ENCODE measurements at places on chromosomes 4 and X.
A peak's percentile ranks its signal among the peaks of the same experiment; 100 is the strongest.

DNA sequence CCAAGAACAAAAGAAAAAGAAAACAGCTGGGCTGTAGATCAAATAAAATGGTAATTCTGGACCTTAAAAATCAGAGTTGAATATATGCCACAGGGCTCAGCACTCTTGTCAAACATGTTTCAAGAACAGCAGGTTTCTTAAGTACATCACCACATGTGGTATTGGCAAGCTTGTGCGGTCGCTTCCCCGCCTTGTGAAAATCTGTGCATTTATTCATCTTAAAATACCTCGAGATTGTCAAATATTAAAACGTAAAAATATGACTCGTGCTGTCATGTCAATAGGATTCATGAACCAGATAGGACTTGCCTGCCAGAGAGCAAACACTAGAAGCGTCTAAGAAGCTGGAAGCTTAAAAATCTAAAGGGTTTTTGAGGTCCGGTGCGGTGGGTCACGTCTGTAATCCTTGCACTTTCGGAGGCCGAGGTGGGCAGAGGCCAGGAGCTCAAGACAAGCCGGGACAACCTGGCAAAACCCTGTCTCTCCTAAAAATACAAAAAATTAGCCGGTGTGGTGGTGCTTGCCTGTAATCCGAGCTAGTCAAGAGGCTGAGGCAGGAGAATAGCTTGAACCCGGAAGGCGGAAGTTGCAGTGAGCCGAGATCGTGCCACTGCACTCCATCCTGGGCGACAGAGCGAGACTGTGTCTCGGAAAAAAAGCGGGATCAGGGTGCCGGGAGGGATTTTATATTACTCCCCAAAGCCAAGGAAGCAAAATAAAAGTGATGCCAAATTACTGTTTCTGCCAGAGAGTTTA lies 40.2 kb upstream of the TMEM154 start:
- DNase-seq: no peak

DNA sequence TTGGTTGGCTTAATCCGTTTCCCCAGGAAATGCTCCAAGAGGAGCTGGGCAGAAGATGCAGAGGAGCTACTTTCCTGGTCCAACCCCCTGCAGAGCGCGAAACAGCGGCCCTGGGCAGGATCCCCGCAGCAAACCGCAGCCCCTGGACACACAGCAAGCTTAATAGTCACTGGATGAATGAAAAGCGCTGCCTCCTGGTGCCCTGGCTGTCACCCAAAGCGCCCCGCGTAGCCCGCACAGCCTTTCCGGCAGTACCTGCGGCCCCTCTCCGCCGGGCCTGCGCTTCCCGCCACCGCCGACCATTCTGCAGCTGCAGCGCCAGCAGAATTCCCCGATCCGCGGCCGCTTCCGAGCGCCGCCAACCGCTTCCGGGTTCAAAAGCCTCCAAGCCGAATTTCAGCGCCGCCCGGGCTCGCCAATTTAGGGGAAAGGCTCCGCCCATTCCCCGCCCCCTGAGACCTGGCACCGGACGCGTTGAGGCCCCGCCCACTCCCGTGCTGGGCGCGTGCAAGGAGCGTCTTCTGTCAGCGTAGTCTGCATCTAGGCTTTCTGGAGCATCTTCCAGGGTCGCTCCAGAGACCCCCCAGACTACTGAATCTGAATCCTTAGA lies at the start of gene HPF1:
Gene HPF1, minus strand, starts transcription at position 370 of the 610 bp plus-strand sequence. Its CDS starts 67 bp downstream, at position 303.
- DNase-seq: peak; percentile 83

DNA sequence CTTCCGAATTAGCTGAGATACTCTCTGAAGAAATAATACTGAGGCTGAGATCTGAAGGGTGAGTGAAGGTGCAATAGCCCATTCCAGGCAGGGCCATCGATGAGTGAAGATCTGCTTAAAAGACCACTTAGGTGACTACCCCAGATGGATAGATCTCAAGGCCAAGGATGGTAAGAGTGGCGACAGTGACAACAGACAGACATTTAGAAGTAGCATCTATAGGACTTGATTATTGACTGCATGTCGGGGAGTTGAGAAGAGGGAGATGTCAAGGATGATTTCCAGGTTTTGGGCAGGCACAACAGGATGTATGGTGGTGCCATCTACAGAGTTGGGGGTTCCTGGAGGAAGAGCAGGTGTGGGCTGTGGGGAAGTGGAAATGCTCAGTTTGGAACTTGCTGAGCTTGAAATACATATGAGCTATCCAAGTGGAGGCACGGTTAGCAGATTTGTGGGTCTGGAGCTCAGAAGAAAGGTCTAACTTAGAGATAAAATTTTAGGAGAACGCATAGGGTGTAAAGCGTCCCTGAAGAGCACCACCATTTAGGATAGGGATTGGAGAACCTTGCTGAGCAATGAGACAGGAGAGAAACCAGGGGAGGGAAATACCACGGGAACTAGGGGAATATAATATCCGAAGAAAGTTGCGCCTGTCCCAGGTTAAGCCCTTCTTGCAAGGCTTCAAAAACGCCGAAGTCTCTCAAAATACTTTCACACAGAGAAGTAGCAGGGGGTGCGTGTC lies 688 bp downstream of the UFSP2 start:
- no peak for DNase-seq

GRCh38 chr4:48133669-48134068 lies 381 bp downstream of the TXK start:
- no peak for DNase-seq

DNA sequence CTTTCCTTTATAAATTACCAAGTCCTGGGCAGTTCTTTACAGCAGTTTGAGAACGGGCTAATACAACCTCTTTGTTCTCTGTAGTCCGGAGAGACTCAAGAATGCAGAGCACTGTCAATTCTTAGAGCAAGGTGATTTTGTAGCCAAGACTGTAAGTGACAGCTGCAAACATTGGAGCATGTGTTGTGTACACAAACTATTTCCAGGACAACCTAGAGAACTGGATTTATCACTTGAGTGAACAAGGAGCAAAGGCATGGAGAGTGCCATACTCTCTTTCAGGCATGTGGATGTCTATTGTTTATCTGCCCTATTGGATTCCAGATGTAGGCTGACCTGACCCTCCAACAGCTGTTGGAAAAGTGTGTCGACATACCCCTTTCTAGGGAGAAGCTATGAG lies 153.9 kb downstream of the SPANXN3 start:
- DNase-seq: no peak

Data from activated CD4-positive, CD25-positive, alpha-beta regulatory T cell treated with anti-CD3 and anti-CD28 coated beads, Interleukin-2, amount 50 U/mL, for 16 hours (primary cell).